ENCODE measurements at places on chromosomes 2 and 18. TPM values are rescaled to one million over a fixed set of nuclear protein-coding genes. Genes with fewer than 3 reads are reported as not detected.

NPPC gene
- polyA plus RNA-seq, result 2.2 TPM

CXCR4 gene
- 35.4 TPM for polyA plus RNA-seq

ELOA2 gene
- polyA plus RNA-seq, result 0.05 TPM

PTGR3 gene
- 39.4 TPM for polyA plus RNA-seq

RSAD2 gene
- 5.1 TPM for polyA plus RNA-seq

DUSP19 gene
- 1.9 TPM for polyA plus RNA-seq

EGR4 gene
- polyA plus RNA-seq, result not detected

ABCG8 gene
- 0.05 TPM for polyA plus RNA-seq

GPAT2 gene
- 8.6 TPM for polyA plus RNA-seq

ARHGAP28 gene
- polyA plus RNA-seq, result 18.9 TPM

LRRC30 gene
- 3.5 TPM for polyA plus RNA-seq

SPHKAP gene
- polyA plus RNA-seq, result 17.2 TPM

LIMS3 gene
- polyA plus RNA-seq, result 0.90 TPM

RPE gene
- 28.6 TPM for polyA plus RNA-seq

XIRP2 gene
- polyA plus RNA-seq, result 144 TPM

NCOA1 gene
- 98.9 TPM for polyA plus RNA-seq

TNFRSF11A gene
- 3.7 TPM for polyA plus RNA-seq

UGT1A8 gene
- not detected for polyA plus RNA-seq

COL6A3 gene
- polyA plus RNA-seq, result 229 TPM

NAT8 gene
- polyA plus RNA-seq, result not detected

GAL3ST2 gene
- polyA plus RNA-seq, result not detected

MRPL19 gene
- polyA plus RNA-seq, result 27.3 TPM

LINC00305 gene
- polyA plus RNA-seq, result not detected
